ENCODE measurements at places on chromosomes 5 and 9.
A peak's percentile ranks its signal among the peaks of the same experiment; 100 is the strongest.

GRCh38 chr9:23145467-23145866 is 680.6 kb downstream of the ELAVL2 start:
- DNase-seq: no peak

DNA sequence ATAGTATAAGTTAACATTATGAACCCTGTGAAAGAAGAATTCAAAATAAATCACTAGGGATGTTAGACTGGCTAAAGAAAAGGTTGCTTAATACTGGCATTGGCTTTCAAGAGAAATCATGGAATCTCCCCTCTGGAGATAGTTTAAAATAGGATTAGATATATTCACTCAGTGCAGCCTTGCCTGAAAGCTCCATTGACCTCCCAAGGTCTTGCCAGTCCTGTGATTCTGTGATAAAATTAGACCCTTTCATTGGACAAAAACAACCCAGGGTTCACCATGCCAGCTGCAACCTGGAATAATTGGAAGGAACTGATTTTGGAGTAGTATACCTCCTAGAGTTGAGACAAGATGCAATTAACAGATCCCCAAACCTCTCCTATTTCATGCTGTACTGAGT is 588.1 kb upstream of the MEF2C start:
- DNase-seq: no peak

GRCh38 chr5:96683392-96683791 is 21.2 kb downstream of the CAST start:
- no peak for DNase-seq

DNA sequence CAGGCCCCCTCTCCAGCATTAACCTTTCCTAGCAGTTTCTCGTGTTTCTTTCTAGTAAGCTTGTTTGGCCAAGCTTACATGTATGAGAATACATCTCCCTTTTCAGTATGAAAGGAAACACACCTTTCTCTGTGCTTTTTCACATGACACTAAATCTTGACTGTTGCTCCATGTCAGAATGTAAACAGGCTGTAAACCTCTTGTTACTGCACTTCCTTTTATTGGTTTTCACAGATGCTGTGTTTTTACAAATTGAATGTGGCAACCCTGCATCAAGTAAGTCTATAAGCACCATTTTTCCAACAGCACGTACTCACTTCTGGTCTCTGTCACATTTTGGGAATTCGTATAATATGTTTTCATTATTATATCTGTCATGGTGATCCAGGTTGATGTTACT is 2.2 kb upstream of the CANX start:
- no peak for DNase-seq

GRCh38 chr9:34591248-34591916 is 1.9 kb upstream of the CNTFR start:
- DNase-seq: peak; percentile 57

DNA sequence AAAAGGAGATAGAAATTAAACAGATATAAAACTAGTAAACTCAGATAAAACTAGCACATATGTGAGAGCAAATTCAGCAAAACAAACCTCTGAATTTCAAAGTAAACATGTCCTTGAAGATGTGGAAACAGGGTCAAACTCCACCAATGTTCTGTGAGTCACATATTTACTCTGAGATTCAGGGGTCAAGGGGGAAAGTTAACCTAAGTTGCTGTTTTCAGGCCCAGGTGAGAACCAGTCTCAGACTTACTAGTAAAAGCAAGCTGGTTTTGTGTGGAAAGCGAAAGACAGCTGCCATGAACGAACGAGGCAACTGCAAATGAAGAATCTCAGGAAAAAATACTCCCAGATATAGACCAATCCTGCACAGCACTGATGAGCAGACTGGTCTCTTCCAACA is 29.0 kb downstream of the PSMB7 start:
- DNase-seq: no peak

GRCh38 chr5:180040287-180041214 is 31.0 kb downstream of the RNF130 start:
- no peak for DNase-seq

DNA sequence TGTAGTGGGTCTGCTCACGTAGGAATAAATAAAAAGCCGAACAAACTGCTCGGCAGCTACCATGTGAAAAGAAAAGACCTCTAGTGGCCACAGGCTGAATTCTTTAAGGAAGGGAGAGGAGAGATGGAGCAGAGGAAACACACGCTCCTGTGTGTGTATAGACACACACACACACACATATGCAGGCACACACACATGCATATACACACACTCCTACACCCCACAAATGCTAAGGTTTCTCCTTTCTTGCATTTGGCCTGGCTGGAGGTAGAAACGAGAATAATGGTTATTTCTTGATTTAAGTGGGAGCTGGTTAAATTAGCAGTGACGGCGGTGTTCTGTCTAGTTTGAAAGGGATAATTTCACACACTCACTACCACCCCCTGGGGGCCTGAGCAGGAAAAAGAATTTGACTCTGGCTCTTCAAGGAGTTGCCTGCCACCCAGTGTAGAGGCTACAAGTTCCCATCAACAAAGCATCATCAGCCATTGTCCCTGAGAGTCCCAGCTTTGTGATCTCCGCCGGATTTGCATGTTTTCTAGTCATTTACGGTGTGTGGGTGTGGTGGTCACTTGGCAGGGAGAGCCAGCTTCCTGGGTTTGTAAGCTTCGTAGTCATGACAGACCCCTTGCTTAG is at the start of gene INSYN2B:
TSS of gene INSYN2B (minus strand) at position 78 of the 636 bp plus-strand sequence. CDS start 96,597 bp downstream, outside the sequence.
- peak; percentile 88 for DNase-seq
